Renal cortical epithelial cell (primary cell): ENCODE measurements at places on chromosomes 13 and 19.

GRCh38 chr19:2775556-2776430 lies 7.3 kb downstream of the SGTA start:
- DNase-seq, result peak; percentile 62

DNA sequence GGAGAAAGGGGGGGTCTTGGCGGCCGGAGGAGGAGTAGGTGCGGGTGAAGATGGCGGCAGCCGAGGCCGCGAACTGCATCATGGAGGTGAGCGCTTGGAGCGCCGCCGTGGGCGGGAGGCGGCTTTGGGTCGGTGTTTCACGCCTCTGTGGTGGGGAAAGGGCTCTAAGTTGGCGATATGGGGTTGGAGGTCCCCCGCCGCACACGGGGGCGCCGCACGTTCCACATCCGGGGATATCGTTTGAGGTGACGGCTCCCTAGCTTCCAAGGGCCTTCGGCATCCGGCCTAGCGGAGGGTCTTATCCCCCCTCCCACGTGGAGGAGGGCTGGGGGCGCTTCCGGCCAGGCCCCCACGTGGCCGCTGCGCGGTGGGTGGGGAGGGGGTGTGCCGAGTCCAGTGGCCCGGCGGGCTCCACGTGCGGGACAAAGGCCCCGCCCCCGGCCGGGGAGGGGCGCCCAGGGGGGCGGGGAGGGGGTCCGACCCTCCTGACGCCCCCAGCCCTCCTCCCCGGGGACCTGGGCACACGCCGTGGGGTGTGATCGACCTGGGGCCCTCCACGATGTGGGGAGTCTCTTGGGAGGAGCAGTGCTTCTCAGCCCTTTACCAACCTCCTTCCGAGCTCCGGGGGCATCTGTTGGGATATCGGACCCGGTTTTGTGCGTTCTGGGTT lies at the start of gene PRMT1:
Gene PRMT1 (plus strand): TSS at position 41 of the 670 bp plus-strand sequence. CDS start 10 bp downstream, at position 51.
- DNase-seq, result no peak

DNA sequence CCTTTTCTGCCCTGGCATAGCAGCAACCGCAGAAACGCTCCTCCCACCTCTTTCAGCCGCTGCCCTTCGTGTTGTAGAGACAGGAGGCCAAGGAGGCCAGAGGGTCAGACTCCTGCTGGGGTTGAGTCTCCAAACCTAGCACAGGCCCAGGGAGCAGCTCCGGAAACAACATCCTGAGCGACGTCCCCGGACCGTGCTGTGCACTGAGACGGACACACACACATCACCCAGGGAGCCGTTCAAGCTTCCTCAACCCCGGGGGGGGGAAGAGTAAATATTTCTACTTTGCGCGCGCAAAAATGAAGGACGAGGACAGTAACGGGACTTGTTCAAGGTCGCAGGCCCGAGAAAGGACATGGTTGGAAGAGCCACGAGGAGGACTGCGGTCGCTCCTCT lies 657 bp downstream of the ZNF550 start:
- DNase-seq, result peak; percentile 23

- peak; percentile 64 for DNase-seq
Observed at GRCh38 chr13:75357576-75358289, 124.2 kb downstream of the TBC1D4 start.
